Stimulated activated CD8-positive, alpha-beta memory T cell treated with anti-CD3 and anti-CD28 coated beads, Interleukin-7, amount 100 ng/mL, for 24 hours (primary cell): ENCODE measurements at places on chromosomes 12 and 14.

GRCh38 chr14:93619176-93619793, 169.0 kb downstream of the PRIMA1 start:
- no peak for DNase-seq

GRCh38 chr12:94659346-94659930, 9.1 kb upstream of the TMCC3 start:
- DNase-seq: no peak

DNA sequence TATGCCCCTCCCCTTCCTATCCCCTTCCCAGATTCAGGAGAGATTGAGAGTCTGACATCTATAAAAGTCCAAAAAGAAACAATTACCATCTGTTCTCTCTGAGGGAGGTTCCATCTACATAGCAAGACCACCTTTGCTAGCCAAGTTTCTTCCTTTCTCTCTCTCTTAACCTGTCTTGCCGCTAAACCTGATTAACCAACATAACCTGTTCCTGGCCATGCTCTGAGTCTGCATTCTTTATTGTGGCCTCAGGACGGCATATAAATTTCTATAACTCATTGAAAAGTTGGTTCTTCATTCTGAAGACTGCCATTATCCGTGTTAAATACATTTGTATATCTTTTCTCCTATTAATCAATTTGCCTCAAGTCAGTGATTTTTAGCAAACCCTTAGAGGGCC, 594.0 kb downstream of the KCNH5 start:
- no peak for DNase-seq

GRCh38 chr14:40347675-40348074, 915.4 kb upstream of the FBXO33 start:
- no peak for DNase-seq
